HuH-7.5 (cell line): ENCODE measurements at places on chromosomes 7 and 10.

DNA sequence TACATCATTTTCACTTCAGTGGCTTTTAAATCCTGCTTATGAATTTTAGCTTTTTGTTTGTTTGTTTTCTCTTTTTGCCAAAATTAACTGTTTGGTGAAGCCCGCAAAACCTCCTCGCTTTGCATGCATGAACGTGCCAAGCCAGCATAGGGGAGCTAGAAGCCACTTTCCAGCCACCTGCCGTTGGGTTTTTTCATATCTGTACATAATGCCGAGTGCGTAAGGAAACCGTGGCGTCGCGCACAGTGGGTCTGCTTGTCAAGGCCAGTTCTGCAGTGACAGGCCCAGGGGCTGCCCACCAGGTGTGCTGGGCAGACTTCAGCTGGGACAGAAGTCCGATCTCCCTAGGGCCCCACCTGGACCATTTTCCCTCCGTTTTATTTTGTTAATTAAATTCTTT lies 41.1 kb downstream of the WIPI2 start:
- no peak for DNase-seq

- no peak for DNase-seq
Measured at GRCh38 chr10:76211691-76212090, 780.3 kb downstream of the LRMDA start.

GRCh38 chr10:15180736-15181135 lies 12.2 kb upstream of the NMT2 start:
- DNase-seq, result no peak

DNA sequence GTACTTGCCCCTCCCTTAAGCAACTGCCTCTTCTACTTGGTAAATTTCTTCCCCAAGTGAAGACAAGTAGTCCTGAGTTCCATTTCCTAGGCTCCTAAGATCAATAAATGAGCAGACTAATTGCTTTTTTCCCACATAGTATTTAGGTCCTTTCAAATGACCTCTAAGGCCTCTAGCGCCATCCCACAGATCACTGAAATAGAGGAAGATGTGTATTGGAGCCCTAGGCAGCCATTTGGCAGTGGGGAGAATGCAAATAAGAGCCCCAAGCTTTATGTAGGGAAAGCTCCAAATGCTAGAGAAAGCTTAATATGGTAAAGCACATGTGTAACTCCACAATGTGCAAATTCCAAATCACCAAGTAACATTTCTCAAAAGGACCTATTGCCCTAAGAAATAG lies 316.5 kb upstream of the PHF14 start:
- DNase-seq, result no peak

DNA sequence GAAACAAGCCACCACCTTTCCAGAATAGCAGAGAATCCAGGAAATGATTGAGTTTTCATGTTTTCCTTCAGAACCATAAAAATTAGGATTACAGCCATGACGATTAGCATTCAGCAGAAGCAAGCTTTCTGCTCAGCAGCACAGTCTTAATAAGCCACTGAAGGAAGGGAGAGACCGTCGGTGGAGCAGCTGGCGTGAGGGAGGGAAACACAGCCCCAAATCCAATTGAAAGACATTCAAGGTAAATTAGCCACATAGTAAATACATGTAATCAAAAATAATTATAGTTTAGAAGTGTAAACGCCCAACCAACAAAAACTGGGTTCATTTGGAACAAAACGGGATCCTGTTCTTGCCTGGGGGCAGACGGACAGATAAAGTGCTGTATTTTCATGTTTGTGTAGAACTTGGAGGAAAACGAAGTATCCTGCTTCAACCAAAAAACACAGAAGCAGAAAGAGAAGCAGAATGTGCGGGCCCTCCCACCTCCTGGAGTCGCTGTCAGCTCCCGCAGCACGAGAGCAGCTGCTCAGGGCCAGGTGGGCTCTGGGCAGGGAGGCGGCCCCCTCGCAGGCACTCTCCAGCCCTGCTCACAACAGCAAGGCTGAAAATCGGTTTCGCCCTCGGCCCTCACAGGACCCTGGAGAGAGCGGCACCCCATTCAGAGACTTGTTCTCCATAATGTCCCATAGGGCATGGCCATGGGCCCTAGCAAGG lies 84.9 kb downstream of the TCERG1L start:
- no peak for DNase-seq

DNA sequence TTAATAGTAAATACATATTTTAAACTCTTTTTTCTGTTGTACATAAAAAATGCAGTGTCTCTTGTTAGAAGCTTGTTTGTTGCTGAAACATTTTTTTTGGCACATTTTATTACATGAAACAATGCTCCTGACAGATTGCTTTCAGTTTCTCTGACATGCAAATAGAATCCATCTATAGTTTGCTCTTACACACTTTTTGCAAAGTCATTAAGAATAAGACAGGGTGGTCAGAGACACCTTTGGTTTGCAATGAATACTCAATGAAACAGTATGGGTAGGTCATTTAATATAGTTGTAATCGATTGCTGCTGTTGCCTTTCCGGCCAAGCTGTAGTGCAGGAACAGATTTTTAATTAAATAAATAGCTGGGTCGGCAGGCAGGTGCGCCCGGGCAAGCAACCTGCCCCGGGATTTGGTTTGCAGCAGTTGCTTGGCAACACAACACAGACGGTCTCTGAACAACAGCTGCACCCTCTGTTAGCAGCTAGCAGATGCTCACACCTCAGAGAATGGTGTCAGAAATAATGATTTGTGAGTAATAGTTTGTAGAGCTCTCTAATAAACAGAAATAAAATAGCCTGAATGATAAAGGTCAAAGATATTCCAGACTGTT lies 115.7 kb upstream of the CACNA2D1 start:
- DNase-seq, result no peak

DNA sequence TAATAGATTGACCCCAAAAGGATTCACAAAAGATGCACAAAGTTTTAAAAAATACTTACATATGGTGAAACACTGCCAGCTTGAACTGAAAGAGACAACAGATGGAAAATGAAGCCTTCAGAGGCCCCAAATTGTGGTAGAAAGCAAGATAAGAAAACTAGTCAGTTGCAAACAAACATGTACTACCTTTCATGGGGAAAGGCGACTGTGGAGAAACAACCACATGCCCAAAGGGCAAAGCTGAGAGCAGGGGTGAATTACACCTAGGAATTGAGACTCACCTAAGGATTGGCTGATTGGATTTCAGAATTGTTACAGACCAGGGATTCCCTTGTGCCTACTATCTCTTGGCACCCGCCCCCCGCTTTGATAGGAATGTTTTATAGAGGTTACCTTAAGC lies 13.1 kb downstream of the EPC1 start:
- DNase-seq, result no peak

DNA sequence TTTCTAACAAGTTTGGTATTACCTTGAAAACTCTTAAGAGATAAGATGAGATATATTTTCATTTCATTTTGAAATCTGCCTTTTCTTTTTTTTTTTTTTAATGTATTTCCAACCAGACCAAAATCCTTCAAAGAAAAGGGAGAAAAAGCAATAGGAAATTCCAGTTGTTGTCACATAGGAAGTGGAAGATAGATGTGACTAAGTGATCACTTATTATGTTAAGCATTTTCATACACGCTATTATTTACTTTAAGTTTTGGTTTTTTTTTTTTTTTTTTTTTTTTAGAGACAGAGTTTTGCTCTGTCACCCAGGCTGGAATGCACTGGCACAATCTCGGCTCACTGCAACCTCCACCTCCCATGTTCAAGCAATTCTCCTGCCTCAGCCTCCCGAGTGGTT lies 197.2 kb upstream of the FRMD4A start:
- DNase-seq, result no peak

DNA sequence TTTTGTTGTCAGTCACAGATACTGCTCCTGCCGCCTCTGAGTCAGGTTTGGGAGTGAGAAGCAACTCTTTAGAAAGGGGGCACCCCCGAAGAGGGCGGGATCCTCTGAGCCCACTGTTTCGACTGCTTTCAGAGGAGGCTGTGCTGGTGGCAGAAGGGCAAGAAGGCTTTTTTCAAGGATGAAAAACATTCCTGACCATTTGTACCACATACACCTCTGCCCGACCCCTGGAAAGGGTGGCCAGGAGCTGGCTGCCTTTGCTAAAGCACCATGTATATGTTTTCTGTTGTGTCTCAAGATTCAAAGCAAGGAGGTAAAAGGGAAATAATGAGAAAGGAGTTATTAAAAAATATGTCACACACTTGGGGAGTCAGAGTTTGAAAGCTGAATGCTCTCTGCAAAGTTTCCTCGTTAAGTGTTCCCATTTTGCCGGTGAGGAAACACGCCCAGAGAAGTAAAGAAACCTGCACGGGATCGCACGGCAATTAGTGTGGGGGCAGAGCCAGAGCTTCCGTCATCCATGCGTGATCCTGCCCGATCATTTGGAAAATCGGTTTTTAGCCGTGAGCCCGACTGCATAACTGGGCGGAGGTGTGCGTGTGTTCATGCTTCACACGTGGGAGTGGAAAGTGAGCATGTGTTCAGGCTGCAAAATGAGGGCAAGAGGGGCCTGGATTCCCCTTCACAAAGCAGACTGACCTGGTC lies 163.2 kb downstream of the ADAM12 start:
- no peak for DNase-seq

GRCh38 chr7:129122078-129122750 lies 22.3 kb upstream of the TSPAN33 start:
- DNase-seq, result no peak

DNA sequence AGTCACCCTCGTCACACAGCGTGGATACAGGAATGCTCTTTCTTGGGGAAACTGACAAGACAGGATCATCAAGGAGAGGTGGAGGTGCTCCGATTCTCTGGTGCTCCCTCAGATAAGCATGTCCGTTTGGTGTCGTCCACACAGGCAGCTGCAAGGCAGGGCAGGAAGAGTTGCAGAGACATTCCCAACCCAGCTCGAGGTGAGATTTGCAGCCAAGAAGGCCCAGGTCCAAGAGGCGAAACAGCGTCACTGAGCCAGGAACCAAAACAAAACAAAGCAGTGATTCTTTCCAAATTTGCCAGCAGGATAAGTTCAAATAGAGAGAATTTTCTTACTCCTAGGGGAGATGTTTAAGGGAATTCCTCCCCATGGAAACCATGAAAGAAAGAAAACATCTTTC lies 386.5 kb upstream of the PFKP start:
- no peak for DNase-seq

DNA sequence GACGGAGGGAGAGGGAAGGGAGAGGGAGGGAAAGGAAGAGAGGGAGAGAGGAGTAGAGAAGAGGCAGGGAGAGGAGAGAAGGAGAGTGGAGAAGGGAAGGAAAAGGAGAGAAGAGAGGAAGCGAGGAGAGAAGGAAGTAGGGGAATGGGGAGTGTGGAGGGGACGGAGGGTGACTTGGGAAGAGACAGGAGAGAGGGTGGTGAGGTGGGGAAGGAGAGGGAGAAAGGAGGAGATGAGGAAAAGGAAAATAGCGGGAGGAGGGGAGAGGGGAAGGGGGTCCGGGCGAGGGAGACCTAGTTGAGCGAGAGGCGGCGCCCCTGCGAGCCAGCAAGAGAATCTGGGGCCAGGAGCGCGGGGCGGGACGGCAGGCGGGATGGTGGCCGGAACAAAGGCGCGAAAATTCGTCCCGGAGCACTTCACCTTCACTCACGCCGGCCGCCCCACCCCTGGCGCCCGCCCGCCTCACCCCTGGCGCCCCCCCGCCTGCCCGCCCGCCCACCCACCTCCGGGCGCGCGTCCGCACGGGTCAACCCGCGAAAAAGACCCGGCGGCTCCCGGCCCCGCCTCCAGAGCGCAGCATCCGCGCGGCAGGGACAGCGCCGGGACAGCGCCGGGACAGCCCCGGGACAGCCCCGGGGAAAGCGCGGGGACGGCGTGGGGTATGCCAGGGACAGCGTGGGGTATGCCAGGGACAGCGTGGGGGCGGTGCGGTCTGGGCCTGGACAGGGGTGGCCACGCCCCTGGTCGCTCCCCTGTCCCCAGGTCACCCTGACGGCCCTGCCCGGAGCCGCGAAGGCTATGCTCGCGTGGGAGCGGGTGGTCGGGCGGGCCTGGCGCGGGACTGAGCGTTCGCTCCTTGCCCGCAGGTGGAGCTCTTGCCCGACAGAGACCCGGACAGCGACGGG lies 4.2 kb downstream of the VSTM2A start:
- peak; percentile 72 for DNase-seq

DNA sequence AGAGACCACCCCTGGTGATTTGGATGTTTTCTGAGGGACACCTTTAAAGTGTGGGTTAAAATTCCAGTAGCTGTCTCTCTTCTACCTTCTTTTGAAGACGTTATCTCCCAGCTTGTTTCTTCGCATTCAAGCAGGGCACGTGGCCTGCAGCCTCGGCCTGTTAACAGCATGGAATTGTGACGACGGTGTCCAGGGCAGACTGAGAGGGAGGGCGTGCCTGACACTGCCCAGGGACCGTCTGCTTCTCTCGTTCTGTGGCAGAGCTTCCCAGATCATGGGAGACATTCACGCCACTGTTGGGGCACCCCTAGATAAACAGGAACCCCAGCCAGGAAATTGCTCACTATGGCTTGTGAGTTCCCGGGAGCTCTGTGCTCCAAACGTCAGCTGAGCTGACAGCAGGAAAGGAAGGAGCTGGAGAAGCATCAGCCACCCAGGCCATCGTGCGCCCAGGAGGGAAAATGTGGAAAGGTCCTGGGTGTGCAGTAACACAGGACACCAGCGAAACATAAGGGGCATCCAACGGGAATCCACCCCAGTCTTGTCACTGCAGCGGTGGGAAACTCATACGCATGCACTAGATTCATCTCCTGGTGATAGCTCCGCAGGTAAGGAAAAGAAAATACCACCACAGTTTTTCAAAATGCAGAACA lies 41.1 kb upstream of the RBM33 start:
- DNase-seq, result no peak

DNA sequence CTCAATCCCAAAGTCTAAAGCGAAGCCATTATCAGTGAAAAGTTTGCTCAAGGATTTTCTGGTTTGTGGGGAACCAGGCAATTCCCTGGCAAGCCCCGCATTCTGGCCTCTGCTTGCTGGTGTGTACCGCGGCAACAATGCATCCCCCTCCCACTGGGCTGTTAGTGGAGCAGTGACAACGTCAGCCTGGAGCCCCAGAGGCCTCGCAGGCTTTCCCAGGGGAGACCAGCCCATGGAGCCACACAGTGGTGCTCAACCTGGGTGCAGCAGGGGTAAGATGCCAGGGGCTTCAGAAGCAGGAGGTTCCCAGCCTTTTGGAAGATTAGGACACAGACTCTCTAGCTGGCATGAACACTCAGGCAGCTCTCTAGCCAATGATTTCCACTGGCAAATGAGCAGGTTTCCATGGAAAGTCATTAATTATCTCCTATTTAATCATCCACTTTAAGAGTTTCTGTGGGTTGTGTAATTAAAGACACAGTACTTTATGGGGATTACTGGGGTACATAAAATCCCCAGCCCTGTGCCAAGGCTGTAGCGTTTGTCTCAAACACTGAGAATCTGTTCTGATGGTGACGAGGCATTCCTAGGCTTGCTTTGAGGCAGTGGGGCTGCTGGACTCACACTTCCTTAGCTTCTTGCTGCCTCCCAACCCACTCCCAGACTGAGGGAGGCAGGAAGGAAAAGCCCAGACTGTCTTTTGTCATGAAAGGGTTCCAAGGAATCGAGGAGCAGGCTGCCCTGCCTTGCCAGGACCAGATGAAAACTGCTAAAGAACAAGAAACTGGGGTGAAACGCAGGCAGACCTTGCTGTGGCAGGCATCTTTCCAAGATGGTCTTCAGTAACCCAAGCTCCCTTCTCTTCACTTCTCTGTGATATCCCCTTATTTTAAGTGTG lies 411.9 kb upstream of the SHH start:
- DNase-seq, result no peak
